ENCODE measurements at places on chromosomes 2 and 18.

GRCh38 chr2:234587341-234588053, 90.6 kb upstream of the ARL4C start:
- DNase-seq: no peak

DNA sequence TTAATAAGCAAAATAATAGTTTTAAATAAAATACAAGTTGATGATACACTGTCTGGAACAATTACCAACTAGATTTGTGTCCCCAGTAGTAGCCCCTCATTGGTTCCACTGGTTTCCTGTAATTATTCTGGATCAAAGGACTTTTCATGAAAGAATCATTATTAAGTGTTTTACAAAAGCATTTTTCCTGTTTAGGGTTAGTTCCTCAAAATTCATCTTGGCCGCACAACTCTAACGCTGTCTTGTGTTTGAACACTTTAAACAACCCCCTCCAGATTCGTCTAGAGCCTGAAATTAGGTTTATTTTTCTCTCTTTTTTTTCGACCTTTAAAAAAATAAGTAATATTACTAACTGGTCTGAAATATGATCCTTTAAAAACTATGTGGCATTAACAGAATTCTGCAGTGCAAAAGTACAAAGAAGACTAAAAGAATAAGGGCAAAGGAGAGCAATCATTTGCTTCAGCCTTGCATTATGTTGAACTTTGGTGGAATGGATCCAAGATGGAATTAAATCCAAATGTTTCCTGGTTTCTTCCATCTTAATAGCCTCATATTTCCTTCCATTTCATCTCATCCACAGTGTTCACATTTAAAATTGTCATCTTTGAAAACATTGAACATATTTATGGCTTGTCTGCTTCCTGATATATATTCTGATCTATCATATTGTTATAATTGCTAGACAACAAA, 678.4 kb downstream of the IRS1 start:
- no peak for DNase-seq

GRCh38 chr18:48367557-48367956, 41.6 kb downstream of the ZBTB7C start:
- no peak for DNase-seq

- DNase-seq: no peak
These were observed 3.0 kb downstream of the FZD7 start for GRCh38 chr2:202036601-202037037.

- peak; percentile 81 for DNase-seq
These were observed 36.2 kb downstream of the WIPF1 start for GRCh38 chr2:174561283-174561971.

GRCh38 chr18:43148231-43148630, 32.7 kb upstream of the RIT2 start:
- no peak for DNase-seq

DNA sequence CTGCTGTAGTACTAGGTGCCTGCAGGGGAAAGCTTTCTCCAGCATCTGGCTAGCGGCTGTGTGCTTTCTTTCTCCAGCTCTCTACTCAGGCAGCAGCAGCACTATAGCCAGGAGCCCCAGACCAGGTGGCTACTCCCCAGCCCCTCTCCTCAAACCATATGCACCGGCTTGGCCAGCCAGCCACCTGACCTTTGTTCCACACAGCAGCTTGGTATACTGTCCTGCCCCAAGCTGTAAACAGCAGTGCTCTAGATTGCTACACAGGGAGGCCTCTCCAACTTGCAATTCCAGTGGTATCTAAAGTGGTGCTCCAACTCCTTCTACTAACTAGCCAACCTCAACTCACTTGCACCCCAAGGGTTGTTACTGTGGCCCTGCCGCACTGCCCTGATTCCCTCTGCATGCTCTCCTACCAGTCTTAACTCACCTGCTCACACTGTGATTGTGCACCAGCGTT, 19.6 kb downstream of the LDAH start:
- DNase-seq: no peak

- peak; percentile 49 for DNase-seq
These were observed 593 bp downstream of the ZNF514 start for GRCh38 chr2:95158891-95159619.
